ENCODE measurements at places on chromosomes 16 and 17.
A peak's percentile ranks its signal among the peaks of the same experiment; 100 is the strongest.

GRCh38 chr17:40520991-40521453 lies 19.6 kb upstream of the TNS4 start:
- no peak for DNase-seq

GRCh38 chr17:66580184-66580955 lies 254.5 kb upstream of the CACNG5 start:
- no peak for DNase-seq

DNA sequence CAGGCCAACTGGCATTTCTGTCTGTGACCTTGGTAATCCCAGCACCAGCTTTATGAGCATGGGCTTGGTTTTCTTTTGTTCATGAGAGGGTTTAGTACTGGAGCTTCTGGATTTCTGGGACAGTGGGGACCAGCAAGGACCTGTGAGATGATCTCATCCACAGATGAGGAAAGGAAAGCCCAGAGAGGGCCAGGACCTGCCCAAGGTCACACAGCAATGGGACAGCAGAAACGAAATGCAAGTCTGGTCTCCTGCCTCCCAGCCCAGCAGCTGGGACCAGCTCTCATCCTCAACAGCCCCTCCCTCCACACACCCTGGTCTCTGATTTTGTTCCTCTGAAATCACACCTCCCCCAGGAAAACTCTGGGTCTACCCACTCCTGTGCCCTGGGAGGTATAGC lies 7.2 kb downstream of the SPPL2C start:
- no peak for DNase-seq

GRCh38 chr17:36525888-36526287 lies 8.8 kb downstream of the MYO19 start:
- DNase-seq = no peak

GRCh38 chr17:4818276-4818675 lies 11.3 kb downstream of the PLD2 start:
- DNase-seq = no peak

GRCh38 chr17:15981208-15981607 lies 18.3 kb downstream of the ZSWIM7 start:
- no peak for DNase-seq

DNA sequence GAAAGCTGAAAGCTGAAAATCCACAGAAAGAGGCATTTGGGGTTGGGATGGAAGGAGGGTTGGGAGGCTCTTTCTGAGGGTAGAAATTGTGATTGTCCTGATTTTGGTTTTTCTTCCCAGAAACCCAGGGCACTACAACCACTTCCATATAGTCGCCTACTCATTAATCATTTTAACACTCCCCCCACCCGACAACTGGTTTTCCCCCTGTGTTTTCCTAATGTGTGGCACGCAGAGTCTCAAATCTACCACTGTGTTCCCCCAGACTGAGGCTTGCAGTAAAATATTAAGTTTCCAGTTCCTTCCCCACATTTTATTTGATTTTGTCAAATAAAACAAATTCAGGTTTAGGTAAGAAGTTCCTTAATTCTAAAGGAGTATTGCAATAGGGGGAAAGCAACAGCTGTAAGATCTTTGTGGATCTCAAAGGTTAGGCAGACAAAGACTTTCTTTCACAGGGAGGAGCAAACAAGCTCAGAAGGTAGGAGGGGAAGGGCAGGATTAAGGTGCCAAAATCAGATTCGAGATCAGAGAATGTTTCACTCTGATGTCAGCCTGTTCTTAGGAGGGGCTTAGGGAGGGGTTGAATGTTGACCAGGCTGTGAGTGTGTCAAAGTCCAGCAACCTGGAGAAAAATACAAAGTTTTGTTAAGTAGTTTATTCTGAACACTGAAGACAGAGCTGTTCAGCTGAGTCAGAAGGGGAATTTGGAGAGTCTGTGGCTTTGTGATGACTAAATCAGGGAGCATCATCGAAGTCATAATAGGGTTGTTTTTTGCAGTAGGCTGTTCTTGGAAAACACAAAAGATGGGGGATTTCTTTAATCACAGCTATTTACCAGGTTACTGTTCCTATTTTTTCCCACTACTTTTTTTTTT lies 3.6 kb downstream of the ZNF267 start:
- DNase-seq = no peak

DNA sequence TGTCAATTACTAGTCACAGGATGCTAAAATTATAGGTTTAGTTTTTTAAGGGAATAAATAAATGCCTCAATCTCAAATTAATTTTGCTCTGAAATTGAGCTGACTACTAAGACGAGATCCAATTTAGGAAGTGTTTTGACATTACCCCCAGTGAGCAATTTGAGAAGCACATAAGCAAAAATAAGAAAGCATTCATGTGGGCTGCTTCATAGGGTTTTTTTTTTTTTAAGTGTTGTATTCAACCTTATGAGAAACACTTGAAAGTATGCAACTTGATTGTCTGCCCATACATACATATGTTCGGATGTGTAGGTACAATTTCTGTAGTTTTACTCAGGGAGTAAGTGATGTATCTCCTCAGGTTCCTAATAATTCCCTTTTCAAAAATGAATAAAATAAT lies 77.6 kb downstream of the PRKCA start:
- no peak for DNase-seq

DNA sequence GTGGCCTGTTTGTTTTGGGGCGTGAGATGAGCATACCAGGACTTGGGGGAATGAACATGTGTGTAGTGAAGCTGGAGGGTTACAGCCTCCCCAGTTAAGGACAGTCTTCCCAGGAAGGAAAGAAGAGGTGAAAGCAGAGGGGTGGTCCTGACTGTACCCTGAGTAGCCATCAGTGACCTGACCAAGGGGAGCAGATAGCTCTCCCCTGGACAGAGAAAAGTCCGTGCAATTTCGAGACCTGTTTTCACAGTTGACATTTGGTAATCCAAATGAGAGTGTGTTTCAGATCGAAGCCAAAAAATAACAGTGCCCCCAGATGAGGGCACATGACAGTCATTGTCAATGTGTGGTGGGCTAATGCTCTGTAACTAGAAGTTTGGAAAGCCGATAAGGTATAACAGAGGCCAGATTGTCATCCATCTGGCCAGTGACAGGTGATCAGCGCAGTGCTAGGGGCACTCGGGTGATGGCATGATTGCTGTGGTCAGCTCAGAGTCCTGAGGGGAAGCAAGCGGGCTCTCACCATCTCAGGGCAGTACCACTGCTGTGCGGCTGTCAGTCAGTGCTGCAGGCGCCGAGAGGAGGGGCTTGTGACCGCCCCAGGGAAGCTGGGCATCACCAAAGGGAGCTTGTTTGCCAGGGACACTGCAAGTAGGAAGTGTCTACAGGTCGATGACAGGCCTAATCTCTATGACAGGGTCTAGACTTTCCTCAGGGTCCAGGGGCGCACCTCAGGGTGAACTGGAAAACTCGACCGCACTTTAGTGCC lies 1.1 kb upstream of the NME2 start:
- no peak for DNase-seq

- DNase-seq = peak; percentile 98
Observed at GRCh38 chr16:25111403-25112166, at the start of gene LCMT1. Gene LCMT1 (plus strand): TSS chr16:25111742. CDS start chr16:25111884, 142 bp downstream.

DNA sequence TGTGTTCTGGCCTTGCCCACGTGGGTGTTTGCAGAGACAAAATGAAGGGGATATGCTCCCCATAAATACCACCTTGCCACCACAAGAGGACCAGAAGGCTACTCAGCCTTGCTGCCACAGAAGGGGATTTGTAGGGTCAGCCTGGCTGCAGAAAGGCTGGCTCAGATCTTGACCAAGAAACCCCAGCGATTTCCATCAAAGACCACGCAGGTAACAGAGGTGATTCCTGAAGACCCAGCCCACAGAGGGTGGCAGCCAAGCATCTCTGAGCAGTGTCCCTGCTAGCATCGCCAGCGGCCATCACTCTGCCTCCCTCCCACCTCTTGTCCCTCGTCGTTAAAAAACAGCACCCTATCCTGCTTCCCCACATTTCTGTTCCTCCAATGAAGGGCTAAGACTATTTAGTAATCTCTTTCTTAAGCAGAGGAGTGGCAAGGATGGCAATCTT lies 54.9 kb downstream of the BEAN1 start:
- no peak for DNase-seq
